ENCODE measurements at places on chromosomes 5 and 9. TPM values are rescaled to one million over a fixed set of nuclear protein-coding genes. Genes with fewer than 3 reads are reported as not detected.

DNA sequence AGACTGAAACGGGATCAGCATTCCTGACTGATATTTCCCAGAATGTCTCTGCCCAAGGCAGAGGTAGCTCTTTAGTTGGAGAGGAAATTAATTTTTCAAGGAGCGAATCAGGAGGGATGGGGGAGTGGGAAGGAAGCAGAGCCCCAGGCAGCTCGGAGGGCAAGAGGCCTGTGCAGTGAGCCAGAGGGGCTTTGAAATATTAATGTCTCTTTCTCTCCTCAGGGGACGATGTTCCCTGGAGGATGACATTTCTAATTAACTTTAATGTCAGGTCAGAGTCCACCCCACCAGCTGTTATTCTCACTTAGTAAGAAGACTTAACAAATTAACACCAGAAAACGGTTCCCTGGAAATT is 45.6 kb downstream of the SLC6A7 start:
- no peak for DNase-seq

DNA sequence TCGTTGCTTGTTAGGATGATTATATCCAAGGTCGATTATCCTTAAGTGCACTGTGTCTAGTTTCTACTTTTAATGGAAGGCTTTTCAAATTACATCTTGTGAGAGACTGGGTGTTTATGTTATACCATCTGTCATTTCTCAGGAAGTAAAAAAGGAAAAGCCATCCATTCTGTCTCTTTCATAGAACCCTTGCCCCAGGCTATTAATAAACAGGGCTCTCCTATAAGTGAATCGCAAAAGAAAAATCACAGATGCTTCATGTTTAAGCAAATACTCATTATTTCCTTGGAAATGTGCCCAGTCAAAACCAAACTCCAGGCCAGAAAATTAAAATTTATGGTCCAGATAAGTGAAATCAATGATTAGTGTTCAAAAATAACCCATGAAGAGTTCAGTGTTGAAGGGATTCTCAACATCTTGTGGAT is 58.1 kb downstream of the STARD4 start:
- no peak for DNase-seq

- peak; percentile 67 for DNase-seq
Observed at GRCh38 chr9:90925581-90926257, 124.1 kb downstream of the SYK start.

DNA sequence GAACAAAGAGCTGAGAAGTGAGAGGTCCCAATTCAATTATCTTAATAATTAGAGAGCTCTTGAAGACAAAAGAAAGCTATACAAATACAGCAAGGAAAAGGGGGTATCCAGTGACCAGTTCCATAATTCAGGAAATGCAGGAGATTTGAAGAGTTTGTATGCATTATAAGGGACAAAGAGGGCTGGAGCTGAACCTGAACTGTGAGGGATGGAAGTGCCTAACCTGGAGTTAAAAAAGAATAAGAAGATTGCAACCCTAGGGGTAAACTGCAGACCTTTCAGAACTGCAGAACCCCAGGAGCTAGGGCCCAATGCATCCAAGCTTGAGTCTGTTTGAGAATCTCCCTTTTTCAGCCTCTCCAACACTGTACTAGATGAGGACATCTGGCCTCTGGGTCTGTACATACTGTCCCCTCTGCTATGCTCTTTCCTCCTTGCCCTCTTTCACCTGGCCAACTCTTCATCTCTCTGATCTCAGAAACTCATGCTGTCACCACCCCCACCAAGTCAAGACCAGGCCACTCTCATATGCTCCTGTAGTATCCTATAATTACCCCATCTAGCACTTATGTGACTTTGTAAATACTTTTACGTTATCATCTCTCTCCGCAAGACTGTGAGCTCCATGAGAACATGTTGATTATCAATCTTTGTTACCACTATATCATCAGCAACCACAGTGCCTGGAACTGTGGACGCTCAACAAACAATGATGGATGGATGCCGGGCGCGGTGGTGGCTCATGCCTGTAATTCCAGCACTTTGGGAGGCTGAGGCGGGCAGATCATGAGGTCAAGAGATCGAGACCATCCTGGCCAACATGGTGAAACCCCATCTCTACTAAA is 6.6 kb upstream of the PRKACG start:
- no peak for DNase-seq

GRCh38 chr5:126066836-126067235 is 356.4 kb upstream of the GRAMD2B start:
- DNase-seq: no peak

DNA sequence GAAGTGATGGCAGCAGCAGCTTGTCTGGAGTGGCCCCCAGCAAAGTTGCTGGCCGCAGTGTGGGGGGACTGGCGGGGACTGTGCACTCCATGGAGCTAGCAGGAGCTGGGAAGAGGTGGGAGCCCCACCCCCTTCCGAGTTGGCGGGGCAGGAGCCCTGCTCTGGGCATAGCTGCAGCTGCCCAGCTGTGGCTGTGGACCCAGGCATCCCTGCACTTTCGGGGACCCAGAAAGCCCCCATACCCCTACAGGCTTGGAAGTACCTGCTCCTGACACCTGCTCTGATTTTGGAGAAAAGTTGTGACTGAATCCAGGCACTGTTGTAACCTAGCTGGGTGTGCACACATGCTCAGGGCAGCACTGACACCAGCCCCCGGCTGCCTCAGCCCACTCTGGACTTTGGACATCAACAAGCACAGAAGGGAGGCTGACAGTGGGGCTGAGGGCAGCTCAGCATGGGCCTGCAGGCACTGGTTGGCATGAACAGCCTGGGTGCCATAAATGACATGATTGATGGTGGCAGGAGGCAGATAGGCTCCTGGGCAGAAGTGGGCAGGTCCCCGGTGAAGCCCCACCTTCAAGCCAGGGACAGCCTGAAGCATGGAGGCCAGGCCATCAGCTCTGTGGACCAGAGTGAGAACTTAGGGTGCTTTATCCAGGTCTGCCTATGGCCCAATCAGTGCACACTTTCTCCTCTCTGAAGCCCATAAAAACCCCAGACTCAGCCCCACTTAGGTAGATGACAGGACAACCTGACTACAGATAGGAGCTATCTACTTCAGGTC is 12.6 kb downstream of the LMBRD2 start:
- DNase-seq: no peak

DNA sequence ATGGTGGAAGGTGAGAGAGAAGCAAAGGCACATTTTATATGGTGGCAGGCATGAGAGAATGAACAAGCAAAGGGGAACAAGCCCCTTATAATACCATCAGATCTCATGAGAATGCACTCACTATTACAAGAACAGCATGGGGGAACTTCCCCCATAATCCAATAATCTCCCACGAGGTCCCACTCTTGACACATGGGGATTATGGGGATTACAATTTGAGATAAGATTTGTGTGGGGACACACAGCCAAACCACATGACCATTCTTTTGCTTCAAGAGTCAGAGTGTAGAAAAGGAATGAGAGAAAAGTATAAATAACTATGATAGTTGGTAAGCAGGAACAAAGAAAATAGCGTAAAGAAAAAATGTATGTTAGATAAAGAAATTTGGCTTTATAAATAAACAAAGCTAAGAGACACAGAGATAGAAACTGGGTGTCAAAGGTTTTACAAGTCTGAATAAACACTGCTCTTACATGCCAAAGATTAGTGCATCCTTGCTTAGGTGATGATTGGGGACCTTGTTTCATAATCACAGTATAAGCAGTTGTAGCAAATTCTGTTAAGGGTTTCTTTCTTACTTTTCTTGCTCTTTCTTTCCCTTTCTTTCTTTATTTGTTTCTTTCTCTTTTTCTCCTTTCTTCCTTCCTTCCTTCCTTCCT is 91.9 kb upstream of the PAPPA start:
- no peak for DNase-seq

DNA sequence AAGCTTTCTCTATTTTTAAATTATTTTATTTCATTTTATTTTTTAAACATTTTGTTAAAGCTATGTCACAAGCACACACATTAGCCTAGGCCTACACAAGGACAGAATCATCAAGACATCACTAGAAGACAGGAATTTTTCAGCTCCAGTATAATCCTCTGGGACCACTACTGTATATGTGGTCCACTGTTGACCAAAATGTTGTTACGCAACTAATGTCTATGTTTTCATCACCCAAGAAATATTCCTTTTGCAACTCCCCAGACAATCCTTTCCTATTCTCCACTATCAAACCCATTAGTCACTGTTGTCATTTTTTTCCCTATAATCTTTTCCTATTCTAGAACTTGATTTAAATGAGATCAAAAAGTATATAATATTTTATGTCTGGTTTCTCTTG is 2371.7 kb upstream of the C9orf72 start:
- no peak for DNase-seq

- DNase-seq: no peak
Observed at GRCh38 chr5:32297181-32298058, 15.3 kb downstream of the MTMR12 start.

- no peak for DNase-seq
Observed at GRCh38 chr5:179801304-179802206, 5.1 kb downstream of the MGAT4B start.

DNA sequence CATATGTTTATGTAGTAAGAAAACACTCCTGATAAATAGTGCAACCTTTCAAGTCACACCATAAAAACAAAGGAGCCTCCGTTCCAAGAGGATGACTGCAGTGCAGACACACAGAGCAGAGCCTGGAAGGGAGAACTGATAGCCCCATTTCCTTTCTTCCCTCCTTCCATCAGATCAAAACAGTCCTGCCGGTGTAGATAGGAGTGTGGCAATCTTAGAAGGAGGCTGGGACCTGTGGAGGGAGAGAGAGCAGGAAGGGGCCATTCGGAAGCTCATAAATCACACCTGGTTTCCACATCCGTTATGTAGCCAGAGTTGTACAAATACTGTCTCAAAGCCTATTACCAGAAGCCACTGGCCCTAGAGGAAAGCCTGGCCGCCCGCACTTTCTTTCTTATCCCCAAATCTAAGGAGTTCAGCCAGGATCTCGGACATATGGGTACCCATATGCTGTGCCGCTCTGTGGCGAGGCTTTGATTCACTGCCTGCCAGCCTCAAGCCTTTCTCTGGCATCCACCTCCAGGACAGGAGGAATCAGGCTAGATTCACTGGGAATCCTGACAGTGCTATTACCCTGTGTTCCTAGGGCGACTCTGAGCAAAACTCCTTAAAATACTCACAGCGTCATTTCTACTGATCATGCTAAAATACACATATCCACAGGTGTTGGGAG is 26.9 kb downstream of the DAP start:
- no peak for DNase-seq

DNA sequence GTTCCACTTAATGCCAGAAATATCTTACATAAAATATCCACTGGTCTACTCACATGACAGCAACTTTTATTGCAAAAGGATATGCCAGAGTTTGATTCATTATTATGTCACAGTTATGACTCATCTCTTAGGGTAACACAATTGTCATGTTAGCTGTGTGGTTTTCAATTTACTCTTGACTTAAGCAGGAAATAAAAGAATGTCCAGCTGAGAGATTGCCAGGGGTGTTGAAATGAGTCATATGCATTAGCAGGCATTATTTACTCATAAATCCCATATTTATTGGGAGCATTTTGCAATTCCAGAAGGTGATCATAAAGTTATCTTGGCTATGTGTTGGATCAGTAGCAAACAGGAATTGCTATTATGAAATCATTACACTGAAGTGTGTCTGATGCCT is 1164.6 kb upstream of the CDH18 start:
- peak; percentile 86 for DNase-seq

- no peak for DNase-seq
Observed at GRCh38 chr9:11973011-11973410, 720.2 kb upstream of the TYRP1 start.

The GALT gene
- total RNA-seq: 34.4 TPM
